Stimulated activated CD4-positive, alpha-beta T cell treated with anti-CD3 and anti-CD28 coated beads, Interleukin-2, amount 100 ng/mL, for 48 hours (primary cell): ENCODE measurements at places on chromosomes 3 and 15.

DNA sequence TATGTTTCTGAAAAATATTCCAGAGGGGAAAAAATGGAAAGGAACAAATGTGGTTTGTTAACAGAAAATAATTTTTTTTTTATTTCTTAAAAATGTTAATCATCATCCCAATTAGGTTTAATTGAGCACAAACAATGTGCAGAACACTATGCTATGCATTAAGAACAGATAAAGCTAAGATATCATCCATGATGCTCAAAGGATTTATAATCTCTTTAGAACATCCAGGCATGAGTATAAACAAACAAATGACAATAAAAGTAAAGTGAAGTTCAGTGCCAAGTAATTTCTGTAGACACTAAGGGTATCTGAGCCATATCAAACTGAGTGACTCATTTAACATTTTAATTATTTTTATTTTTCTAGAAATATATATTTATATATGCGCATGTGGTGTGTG is 732.2 kb downstream of the NAALADL2 start:
- DNase-seq: no peak

GRCh38 chr3:48592519-48593087 is 2.5 kb downstream of the COL7A1 start:
- DNase-seq: no peak

DNA sequence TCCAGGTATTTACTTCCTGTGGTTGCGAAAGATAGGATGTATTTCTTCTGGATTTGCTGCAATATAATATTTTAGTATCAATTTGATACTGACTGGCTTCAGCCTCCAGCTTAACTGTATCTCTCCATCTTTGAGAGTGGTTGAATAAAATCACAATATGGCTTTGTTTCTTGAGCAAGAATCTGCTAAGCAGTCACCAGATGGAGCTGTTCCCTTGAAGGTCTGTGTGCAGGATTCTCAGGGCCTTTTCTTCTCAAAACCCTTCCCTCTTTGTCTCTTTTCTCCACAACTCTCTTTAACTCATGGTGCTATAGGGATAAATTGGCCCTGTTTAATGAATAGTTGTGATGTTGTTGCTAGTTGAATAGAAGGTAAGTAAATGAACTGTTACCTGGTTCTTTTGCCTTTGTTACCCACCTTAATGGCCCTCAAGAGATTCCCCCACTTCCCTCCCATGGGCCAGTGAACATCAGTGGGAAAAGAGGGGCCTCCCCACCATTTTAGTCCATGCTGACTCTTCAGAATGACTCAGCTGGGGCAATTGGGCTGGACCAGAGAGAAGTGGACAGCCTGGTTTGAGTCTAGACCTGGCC is 34.8 kb upstream of the RAB6B start:
- no peak for DNase-seq

DNA sequence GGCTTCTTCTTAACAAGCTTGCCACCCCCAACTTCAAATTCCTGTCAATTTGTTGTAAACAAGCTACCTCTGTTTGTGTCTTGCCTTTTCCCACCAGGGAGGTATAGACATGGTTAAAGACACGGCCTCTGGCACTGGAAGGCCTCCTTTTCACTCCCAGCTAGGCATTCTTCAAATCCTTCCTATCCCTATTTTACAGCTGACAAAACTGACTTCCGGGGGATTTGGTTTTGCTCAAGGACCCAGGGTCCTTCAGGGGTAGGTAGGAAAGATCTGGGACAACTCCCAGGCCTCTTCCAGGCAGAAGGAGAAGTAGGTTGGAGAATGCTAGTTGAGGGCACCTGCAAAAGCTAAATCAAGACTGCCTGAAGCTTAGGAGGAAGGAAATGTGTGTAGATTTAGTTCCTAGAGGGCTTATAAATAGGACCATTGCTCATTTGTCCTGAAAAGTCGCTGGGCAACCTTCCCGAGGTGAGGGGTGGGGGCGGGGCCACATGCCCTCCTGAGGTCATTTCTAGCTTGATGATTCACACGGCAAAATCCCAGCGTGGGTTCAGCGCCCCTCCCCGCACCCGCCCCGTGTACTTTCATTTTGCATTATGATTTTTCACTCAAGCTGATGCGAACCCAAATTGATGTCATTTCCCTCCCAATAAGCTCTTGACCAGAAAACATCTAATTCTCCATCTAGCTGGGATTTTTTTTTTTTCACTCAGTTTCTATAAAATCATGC is 365.5 kb downstream of the SHQ1 start:
- DNase-seq: peak; percentile 73

DNA sequence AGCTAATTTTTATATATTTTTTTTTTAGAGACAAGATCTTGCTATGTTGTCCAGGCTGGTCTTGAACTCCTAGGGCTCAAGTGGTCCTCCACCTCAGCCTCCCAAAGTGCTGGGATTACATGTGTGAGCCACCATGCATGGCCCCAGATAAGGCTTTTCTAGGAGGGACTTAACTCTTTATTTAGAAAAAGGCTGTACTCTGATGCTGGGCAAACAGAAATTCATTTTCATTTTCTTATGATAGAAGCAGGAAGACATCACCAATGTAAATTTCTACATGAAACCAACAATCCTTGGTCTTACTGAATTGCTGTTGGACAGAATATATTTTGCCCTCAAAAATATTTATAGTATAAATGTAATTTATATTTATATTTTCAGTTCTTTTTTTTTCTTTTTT is 9.6 kb downstream of the NIPA1 start:
- no peak for DNase-seq

- no peak for DNase-seq
Observed at GRCh38 chr3:134970895-134971294, 175.8 kb downstream of the EPHB1 start.

- DNase-seq: no peak
Observed at GRCh38 chr3:88616413-88616812, 466.7 kb downstream of the C3orf38 start.

DNA sequence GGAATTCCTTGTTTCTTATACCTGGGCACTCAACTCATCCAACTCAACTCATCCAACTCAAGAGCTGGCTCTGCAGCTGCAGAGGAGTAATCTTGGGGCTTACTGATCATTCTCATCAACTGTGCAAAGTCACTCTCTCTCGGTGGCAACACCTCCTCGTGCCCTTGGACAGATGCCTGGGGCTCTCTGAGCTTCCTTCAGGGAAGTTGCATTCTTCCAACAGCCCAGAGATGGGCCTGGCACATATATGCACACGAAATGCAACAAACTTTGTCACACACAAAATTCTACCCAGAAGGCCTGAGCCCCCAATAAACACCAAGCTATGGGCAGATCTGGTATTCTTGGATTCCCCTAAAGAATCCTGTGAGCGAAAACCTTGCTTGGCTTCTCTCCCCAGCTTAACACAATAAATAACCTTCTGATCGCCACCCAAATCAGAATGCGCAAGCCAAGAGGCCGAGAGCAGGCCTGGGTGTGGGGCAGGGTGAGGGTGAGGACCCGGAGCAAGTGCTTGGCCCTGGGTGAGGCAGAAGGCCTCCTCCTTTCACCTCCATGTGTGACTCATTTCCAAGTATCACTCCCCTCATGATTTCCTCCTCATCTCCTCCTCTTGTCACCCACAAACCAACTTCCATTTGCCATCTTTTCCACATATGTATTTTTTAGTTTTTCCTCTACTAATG is 15.4 kb downstream of the TGM5 start:
- no peak for DNase-seq

- DNase-seq: no peak
Observed at GRCh38 chr3:34419801-34420200, 621.4 kb downstream of the PDCD6IP start.
